ENCODE measurements at places on chromosomes 16 and 17.

DNA sequence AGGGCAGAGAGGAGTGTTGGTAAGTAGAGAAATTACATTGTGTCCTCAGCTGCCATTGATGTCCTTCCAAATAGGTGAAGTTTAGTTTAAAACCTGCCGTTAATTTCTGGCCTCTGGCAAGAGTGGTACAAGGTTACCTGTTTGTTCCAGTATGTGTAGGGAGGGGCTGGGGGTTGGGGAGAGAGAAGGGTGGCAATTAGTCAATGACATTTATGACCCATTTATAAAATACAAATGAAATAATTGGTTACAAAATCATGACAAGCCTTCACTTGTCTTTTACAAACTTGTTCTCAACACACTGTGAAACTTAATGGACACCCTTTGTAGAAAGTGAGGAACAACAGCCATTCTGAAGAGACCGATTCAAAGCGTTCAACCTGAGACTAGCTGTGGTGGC is 281.0 kb downstream of the FTO start:
- DNase-seq: no peak

- no peak for DNase-seq
These were observed 37.6 kb upstream of the ZNF469 start for GRCh38 chr16:88345031-88345720.

DNA sequence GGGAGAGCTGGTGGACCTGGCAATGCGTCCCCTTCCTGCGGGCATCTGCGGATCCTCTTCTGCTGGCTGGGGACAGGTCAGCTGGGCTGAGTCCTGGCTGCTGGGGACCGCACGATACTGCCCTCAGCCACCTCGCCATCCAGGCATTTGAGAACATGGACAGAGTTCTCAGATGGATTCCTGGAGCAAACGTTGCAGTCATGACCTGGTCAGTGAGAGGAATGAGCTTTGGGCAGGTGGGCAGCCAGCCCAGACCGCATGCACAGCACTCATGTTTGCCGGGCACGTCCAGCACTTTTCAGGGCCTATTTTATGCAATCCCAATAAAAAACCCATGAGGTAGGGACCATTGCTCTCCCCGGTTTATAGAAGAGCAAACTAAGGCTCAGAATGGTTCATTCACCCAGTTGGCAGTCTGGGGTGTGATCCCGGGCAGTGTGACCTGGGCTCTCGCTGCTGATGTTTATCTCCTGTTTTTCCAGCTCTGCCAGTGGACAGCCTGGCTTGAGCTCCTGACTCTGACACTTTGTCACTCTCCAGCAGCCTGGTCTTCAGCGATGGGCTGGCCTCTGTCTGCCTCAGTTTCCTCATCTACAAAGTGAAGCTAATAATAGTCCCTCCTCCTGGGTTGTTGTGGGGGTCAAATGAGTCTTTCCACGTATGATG is 294.7 kb downstream of the IRF8 start:
- no peak for DNase-seq

DNA sequence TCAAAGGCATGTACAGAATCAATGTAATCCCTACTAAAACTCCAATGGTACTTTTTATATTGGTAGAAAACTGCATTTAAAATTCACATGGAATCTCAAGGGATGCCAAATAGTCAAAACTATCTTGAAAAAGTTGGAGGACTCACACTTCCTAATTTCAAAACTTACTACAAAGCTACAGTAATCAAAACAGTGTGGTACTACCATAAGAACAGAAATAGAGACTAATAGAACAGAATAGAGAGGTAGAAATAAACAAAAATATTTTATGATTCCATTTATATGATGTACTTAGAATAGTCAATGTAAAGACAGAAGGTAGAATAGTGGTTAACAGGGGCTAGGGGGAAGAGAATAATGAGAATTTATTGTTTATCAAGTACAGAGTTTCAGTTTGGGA is 8.8 kb downstream of the TRIM37 start:
- no peak for DNase-seq

GRCh38 chr17:64653325-64653984 is 8.7 kb downstream of the SMURF2 start:
- no peak for DNase-seq

DNA sequence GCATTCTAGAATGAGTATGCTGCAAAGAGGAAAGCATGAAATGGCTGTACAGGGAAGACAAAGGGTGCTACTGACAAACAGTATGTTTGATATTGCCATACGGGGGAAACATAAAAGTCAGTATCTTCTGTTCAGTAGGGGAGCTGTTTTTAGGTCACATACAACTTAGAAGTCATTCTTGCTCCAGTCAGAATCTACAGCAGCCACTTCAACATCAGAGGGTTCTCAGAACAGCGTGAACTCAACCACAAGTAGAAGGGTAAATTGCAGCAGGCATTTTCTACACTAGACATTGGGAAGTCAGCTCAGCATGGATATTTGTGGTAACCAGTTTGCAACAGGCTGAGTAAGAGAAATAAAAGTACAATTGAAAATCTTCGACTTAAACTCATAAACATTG is 1241.8 kb upstream of the GOT2 start:
- DNase-seq: no peak

DNA sequence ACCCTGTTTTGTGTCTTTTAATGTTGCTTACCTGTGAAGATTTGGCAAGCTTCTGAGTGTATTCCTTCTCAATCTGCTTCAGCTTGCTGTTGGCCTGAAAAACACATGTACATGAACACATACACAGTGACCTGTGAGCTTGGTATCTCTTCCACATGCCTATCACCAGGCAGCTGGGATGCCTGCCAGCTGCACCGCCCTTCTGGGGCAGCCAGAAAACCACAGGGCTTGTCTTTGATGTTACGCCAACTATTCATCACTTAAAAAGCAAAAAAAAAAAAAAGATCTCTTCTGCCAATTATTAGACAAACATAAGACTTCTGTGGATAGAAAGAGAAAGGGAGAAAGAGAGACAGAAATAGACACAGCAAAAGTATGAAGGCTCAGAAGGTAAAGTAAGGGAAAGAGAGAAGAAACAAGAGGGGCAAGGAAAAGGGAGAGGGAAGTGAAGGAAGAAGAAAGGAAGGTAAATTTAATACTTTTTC is 189.2 kb upstream of the AXIN2 start:
- no peak for DNase-seq

- peak; percentile 47 for DNase-seq
These were observed 708 bp downstream of the BAIAP2 start for GRCh38 chr17:81035521-81036196.

- peak; percentile 97 for DNase-seq
These were observed 6.6 kb upstream of the JUP start for GRCh38 chr17:41792845-41793783.

DNA sequence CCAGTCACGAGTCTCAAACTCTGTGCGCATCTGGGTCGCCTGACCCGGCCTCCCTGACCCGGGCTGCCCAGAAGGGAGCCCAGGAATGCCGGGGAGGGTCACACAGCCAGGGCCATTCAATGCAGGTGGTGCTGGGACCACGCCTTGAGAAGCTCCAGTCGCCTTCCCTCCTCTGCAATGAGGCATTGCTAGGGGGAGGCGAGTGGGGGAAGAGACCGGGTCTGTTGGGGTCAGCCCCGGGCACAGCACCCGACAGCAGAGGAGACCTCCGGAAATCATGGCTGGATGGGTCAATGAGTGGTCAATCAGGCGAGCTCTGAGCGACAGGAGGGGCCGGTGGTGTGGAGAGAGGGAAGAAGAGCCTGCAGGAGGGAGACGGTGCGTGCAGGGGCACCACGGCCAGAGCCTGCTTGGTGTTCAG is 13.3 kb downstream of the JPH3 start:
- DNase-seq: no peak

DNA sequence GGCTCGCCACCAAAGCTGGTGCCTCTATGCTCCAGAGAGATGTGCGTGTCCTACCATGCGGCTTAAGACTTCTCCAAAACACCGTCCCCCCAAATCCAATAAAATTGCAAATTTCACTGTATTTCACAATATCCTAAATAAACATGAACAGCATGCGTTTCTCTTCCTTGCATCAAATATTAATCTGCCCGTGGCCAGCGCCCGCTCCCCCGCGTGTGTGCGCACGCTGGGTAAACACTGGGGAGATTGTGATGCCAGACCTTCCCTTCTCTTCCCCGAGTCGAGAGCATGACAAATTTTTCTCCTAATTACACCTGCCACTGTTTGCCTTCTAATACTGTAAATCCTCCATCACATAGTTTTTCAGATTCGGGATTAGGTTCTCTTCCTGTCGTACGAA is 148.1 kb downstream of the MRM1 start:
- no peak for DNase-seq

DNA sequence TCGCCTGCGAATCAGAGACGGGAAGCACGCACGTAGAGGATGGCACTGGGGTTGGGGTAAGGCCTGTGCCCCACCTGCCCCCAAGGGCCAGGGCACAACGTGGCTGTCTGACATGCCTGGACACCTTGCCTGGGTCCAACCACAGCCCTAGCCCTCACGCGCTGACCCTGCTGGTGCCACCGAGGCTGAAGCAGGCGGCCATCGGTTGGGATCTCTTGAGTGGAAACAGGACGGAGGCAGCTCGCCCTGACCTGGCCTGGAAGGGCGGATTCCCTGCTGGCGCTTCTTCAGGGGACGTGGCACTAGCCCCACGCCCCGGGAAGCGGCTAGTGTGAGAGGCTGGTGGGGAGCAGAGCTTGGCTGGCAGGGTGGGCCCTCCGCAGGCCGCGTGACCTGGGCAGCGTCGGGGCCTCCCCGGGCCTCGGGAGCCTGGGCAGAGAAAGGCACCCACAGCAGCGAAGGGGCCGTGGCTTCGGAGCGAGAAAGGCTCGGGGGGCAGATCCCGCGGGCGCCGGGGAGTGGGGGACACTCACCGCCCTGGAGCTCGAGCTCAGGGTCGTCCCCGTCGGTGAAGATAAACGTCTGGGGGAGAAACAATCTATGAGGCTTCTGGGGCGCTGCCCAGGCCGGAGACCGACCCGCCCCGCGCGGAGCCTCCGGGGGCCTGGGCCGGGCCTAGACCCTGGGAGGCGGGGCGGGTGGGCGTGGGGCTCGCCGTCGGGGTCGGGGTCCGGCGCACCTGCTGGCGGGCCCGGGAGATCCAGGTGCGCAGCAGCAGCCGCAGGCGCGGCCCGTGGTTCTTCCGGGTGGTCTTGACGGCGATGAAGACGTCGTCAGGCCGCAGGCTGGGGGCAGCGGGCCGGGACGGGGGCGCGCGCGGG is 610 bp downstream of the RFNG start:
- no peak for DNase-seq

- no peak for DNase-seq
These were observed 13.1 kb downstream of the MPHOSPH6 start for GRCh38 chr16:82156761-82157533.

- DNase-seq: no peak
These were observed 103.3 kb downstream of the GNAO1 start for GRCh38 chr16:56294579-56294978.

DNA sequence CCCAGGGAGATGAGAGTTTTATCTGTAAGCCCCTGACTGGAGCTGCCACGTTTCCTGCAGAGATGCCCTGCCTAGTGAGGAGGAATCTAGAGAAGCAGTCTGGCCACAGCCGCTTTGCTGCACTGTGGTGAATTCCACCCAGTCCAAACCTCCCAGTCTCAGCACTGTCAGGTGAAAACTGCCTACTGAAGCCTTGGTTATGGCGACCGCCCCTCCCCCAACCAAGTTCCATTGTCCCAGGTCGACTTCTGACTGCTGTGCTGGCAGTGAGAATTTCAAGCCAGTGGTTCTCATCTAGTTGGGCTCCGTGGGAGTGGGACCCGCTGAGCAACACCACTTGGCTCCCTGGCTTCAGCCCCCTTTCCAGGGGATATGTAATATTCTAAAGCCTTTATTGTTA is 10.2 kb upstream of the LYZL6 start:
- DNase-seq: no peak

DNA sequence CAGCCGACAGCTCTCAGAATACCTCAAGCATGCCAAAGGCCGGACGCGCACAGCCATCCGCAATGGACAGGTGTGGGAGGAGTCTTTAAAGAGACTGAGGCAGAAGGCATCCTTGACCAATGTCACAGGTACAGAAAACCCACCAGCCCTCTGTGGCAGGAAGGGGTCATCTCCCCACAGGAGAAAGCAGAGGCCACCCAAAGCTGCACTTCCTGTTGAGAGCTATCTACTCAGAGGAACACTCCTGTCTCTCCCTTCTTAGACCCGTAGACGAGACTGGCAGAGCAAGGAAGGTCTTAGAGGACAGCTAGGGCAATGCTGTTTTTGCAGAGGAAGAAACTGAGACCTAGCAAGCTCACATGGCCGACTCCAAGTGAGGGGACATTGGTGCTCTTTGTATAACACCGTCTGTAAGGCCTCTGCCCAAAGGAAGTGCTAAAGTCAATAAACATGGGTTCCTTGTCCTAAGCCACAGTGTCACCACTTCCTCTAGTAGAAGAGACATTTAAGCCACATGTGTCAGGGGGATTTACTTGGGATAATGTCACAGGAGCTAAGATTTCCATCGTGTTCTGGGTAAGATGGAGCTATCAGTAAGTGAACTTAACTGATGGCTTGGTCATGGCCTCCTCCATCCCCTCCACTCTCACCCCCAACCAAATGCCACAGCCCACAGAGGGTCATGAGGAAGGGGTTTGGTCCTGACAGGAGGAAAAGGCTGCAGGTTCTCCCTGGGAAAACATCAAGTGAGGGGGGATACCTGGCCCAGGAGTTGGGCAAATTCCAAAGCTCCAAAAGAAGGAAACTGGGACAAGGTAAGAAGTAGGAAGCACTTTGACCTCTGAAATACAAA is 9.4 kb downstream of the LPO start:
- DNase-seq: no peak

DNA sequence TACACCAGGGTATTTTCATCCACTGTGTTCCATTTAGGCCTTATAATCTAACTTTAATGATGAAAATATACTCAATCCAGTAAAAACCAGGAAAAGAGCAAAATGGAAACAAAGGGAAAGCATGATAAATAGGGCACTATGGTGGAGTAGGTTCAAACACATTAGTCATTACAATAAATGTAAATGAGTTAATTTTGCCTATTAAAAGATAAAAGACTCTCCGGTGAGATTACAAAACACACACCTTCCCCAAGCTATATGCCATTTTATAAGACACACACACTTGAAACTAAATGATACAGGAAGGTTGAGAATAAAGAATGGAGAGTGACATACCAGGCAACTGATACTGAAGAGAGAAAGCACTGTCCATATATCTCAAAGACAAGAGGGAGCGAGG is 10.0 kb downstream of the PPL start:
- no peak for DNase-seq

DNA sequence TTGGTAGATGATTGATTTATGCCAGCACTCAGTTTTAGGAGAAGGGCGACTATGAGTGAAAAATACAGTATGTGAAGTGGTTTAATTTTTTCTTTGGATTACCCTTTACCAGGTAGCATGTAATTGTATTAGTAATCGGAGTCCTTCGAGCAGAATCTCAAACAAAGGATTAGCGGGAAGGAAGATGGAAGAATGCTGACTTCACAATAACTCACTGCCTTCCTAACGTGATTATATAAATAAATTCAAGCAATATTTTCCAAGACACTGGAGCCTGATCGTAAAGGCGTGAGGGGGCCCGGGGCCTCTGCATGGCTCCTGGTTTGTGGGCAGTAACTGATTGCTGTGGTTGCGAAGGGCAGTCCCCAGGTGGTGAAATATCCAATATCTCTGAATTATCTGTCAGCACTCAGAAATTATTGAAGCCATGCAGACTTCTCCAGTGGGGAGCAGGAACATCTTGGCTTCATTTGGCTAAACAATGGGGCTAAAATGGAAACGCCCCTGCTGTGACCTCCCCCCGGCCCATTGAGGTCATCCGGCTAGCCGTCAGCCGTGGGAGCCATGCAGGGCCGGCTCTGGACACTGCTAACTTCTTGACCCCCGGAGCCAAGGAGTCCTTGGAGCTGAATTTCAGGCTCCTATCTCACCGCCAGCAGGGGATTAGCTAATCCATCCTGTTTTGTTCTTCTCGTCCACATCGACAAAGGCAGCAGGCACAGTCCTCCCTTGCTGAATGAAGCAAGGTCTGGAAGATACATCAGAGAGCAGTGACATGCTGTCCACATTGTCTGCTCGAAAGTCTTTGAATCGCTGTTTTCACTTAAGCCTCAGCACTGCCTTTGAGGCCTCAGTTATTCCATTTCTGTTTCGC is 295.9 kb upstream of the N4BP1 start:
- no peak for DNase-seq

Data from Caco-2 (cell line).